ENCODE measurements at places on chromosomes 1 and 21. TPM values are rescaled to one million over a fixed set of nuclear protein-coding genes. Genes with fewer than 3 reads are reported as not detected.

The TFF3 gene
- total RNA-seq: 0.84 TPM

The C1QC gene
- total RNA-seq: not detected

The GSTM1 gene
- total RNA-seq: not detected

The IRF6 gene
- 21.2 TPM for total RNA-seq

The ASCL5 gene
- total RNA-seq: not detected

The CZIB gene
- total RNA-seq: 32.3 TPM

The NUP210L gene
- total RNA-seq: not detected

The AMY2A gene
- total RNA-seq: not detected

The AGPAT3 gene
- total RNA-seq: 35.6 TPM

GRCh38 chr1:48697066-48697707 lies 79.5 kb downstream of the BEND5 start:
- DNase-seq: no peak

DNA sequence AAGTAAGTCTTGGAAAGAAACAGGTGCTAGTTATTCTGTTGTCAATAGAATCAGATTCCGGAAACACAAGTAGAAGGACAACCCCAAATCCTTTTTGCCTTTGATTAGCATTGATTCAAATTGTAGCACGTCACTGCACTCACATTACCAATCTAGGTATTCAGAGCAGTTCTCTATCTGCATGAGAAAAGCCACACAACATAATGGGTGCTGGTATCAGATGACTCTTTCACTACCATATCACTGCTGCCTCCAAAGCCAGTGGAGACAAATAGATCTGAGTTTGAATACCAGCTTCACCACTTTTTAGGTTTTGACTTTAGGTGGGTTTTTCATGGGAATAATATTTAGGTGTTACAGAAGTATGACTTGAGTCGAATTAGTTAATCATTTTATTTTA lies 38.9 kb downstream of the RTCA start:
- DNase-seq: no peak

GRCh38 chr1:16464917-16465625 lies 24.5 kb downstream of the NECAP2 start:
- DNase-seq: peak; percentile 51

- DNase-seq: peak; percentile 60
These were observed 59.5 kb downstream of the MTR start for GRCh38 chr1:236854605-236854983.

- DNase-seq: peak; percentile 96
These were observed 32.1 kb downstream of the EXTL2 start for GRCh38 chr1:100862591-100862990.

DNA sequence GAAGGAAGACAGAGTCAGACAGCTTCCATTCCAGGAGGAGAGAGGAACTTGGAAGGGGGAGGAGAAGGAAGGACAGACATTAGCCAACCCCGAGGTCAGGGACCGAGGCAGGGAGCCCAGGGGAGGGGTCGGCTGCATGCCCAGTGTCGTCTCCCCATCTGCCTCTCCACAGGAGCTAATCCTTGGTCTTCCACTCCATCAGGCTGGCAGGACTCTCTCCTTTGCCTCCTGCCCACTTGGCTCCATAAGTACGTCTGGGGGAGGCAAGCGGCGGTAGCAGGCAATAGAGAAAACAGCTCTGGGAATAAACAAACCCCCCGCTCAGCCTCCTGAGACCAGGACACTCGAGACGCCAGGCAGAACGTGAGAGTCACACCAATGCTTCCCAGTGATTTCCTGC lies 71.3 kb downstream of the GRIK3 start:
- DNase-seq: no peak

- DNase-seq: no peak
These were observed 25.2 kb downstream of the VN1R5 start for GRCh38 chr1:247281001-247281574.

DNA sequence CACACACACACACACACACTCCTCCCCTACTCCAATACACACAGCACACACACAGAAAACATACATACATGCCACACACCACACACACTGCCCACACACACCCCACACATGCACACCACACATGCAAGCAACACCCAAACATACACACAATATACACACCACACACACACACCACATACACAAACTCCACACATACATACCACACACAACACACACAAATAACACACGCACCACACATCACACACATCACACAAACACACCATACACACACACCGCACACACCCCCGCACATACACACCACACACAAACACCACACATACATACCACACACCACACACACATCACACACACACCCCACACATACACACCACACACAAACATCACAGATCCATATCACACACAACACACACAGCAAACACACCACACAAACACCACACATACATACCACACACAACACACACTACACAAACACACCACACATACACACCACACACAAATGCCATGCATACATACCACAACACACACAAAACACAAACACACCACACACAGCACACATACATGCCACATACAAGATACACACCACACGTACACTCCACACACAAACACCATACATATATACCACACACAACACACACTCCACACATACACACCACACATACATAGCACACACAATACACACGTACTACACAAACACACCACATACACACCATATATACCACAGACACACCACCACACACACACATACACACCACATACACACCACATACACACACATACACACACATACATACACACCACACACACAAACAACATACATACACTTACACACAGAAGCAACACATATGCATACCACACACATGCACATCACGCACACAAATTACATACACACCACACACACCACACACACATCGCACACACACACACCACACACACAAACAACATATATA lies 932 bp upstream of the RAB7B start:
- no peak for DNase-seq

GRCh38 chr1:3956527-3957170 lies 56.6 kb upstream of the C1orf174 start:
- DNase-seq: no peak

GRCh38 chr1:100350787-100351094 lies 1.6 kb upstream of the CDC14A start:
- no peak for DNase-seq

GRCh38 chr1:96002201-96002600 lies 719.4 kb upstream of the PTBP2 start:
- no peak for DNase-seq

DNA sequence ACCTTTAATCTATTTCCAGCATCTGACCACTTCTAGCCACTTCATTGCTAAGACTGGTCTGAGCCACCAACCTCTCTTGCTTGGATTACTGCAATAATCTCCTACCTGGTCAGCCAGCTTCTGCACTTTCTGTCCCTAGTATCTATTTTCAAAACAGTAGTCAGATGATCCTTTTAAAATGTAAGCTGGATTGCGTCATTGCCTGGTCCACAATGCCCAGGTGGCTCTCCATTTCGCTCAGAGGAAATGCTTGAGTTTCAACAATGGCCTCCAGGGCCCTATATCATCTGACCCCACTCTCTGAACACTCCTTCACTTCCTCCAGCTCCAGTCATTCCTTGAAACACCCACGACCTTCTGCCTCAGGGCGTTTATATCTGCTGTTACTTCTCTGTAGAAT lies 2.3 kb downstream of the FYB2 start:
- no peak for DNase-seq

- no peak for DNase-seq
These were observed 29.0 kb upstream of the ABCG1 start for GRCh38 chr21:42189860-42190485.

- no peak for DNase-seq
These were observed 14.3 kb downstream of the RUSC1 start for GRCh38 chr1:155334962-155335361.
